Osteoblast (primary cell): ENCODE measurements at places on chromosomes 16 and 17.

- DNase-seq, result no peak
Measured at GRCh38 chr16:70795296-70795912, 5.6 kb downstream of the VAC14 start.

GRCh38 chr16:85564277-85565051, 48.7 kb upstream of the GSE1 start:
- peak; percentile 91 for DNase-seq

- peak; percentile 93 for DNase-seq
Measured at GRCh38 chr17:4004517-4005295, 40.5 kb upstream of the ATP2A3 start.

DNA sequence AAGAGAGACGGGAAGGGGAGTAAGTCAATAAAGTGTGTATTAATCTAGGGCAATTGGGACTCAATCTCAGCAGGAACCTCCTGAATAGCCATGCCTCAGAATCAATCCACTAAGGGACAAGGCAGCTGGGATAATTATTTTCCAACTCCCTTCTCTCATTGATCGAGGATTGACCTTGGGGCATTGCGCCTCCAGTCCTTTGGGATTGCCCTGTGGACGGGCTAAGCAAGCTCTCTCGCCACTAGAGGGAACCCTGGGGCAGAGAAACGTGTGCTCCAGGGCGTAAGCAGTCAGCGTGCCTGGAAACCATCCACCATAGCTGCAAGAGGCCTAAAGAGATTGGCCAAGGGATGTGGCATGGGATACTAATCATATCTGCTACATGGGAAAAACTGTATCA, 53.9 kb upstream of the ERCC4 start:
- peak; percentile 82 for DNase-seq

- DNase-seq, result no peak
Measured at GRCh38 chr17:35025541-35025940, 38.0 kb downstream of the RFFL start.

DNA sequence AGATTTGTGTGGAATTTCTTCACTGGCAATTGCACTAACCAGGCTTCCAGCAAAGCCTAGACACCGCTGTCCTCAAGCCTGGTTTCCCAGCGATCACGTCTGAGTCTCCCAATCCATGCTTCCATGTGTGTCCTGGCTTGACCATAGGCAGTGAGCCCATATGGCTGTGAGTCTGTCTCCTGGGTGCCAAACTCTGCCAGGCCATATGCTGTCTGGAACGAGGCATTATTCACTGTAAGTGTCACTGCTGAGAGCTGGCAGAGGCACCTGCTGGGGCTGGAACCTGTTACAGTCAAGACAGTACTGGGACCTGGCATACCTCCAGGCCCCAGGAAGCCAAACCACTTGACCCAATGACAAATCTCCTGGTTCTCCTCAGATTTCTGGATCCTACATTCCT, 60.4 kb downstream of the HS3ST2 start:
- DNase-seq, result no peak

DNA sequence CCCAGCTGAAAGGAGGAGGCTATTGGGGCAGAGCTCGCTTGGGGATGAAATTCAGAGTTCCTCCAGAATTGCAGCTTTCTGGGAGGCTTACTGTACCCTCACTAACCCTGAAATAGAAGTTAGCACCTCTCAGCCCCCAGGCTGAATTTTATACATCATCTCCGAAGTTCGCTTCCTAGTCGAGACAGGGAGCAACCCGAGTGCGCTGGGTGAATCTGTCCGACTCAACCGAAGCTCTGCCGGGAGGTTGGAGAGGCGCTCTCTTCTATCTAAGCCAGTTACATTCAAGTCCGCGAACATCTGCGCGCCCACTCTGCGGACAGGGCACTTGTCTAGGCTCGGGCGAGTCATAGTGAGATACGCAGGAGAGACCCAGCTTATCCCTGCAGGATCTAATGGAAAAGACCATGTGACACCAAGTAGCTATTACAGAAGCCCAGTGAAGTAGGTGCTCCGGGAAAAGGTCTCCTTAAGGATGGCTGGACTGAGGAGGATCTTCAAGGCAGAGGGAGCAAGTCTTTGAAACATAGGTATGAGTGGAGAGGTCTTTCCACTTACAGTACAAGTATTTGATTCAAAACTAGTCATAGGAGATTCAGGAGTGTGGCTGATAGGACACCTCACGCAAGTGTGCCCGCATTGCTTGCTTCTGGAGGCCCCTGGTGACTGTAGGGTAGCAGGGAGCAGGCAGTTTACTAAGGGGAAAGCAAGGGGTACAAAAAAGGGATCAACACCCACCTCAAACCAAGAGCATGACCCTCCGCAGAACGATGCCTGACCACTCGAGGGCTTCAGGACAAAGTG, 646 bp upstream of the HES7 start:
- peak; percentile 65 for DNase-seq

DNA sequence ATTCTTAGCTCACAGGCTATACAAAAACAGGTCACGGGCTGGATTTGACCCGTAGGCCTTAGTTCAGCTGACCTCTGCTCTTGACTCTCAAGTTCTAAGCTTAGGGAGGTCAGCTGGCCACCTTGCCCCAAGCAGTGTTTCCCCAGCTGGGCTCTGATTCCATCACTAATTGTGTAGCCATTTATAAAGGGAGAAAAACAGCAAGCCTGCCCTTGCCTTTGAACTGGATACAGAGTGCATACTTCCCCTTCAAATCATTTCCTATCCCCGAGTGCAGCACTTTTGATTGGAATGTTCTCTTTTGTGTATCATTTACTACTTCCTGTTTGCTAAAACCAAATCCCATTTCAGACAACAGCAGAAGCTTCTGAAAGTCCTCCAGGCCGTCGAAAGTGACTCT, 153.6 kb downstream of the KATNIP start:
- no peak for DNase-seq

DNA sequence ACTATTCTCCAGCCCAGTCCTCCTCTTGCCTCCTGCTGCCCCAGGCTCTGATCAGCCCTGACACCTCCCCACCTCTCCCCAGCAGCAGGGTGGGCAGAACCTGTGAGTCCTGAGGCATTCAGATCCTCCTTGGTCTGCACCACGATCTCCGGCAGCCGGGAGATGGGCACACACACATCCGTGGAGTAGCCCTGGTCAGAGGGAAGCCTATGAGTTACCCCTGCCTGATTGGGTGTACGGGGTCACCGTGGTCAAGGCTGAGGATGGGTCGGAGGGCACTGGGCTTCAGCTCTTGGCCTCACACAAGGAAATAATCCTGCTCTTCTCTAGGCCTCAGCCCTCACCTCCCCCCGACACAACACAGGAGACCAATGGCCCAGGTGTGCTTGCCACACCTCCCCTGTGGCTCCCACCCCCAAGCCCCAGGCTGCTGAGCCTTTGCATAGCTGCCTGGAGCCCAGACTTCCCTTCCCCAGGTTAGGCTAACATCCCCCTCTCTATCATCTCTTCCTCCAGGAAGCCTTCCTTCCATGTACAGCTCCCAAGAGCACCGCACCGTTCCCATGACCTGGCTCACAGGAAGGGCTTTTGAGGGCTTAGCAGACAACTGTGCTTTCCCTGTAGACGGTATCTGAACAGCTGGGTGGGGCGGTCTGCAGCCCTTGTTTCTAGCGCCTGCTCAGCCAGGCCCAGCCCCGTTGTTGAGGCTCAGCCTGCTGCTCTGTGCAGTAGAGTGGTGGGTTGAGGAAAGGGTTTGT, 3.7 kb downstream of the LDHD start:
- peak; percentile 77 for DNase-seq

- no peak for DNase-seq
Measured at GRCh38 chr17:6092903-6093468, 22.8 kb downstream of the WSCD1 start.

- DNase-seq, result no peak
Measured at GRCh38 chr17:32953045-32953444, 25.1 kb downstream of the TMEM98 start.

- DNase-seq, result no peak
Measured at GRCh38 chr17:18987862-18988545, 16.6 kb downstream of the FAM83G start.

GRCh38 chr17:72034000-72034399, 86.8 kb upstream of the SOX9 start:
- DNase-seq, result no peak

GRCh38 chr16:23124315-23124714, 24.9 kb downstream of the USP31 start:
- DNase-seq, result no peak

- peak; percentile 99 for DNase-seq
Measured at GRCh38 chr17:80833952-80834892, 157.4 kb upstream of the CHMP6 start.

- no peak for DNase-seq
Measured at GRCh38 chr17:14198013-14198412, 38.6 kb downstream of the CDRT15 start.

GRCh38 chr17:76994237-76994637, 126.0 kb downstream of the MGAT5B start:
- no peak for DNase-seq
